ENCODE measurements at places on chromosomes 11 and 22. TPM values are rescaled to one million over a fixed set of nuclear protein-coding genes. Genes with fewer than 3 reads are reported as not detected.

Gene SLCO2B1
- not detected for total RNA-seq

Gene MYO7A
- not detected for total RNA-seq

Gene DEPDC7
- 5.3 TPM for total RNA-seq

Gene OR6T1
- not detected for total RNA-seq

Gene POU2AF3
- total RNA-seq: not detected

Gene KIRREL3
- 31.1 TPM for total RNA-seq

Gene TYR
- not detected for total RNA-seq

Gene CLDN5
- not detected for total RNA-seq

Gene KLHL22
- total RNA-seq: 41.3 TPM
